Stimulated activated naive B cell treated with anti-CD40 and anti-IgM and Interleukin-4, amounts not matched to agents 10 μg/mL and 1 μg/mL and 100 μg/mL, for 72 hours (primary cell): ENCODE measurements at places on chromosomes 6 and 20.

- DNase-seq: no peak
These were observed 116.2 kb downstream of the TNFAIP3 start for GRCh38 chr6:137983269-137983668.

GRCh38 chr6:39347906-39348585, 25.5 kb upstream of the KCNK16 start:
- peak; percentile 41 for DNase-seq

GRCh38 chr6:25332655-25333071, 53.5 kb downstream of the CARMIL1 start:
- DNase-seq: no peak

- DNase-seq: no peak
These were observed 55.4 kb upstream of the GATA5 start for GRCh38 chr20:62531046-62531838.

DNA sequence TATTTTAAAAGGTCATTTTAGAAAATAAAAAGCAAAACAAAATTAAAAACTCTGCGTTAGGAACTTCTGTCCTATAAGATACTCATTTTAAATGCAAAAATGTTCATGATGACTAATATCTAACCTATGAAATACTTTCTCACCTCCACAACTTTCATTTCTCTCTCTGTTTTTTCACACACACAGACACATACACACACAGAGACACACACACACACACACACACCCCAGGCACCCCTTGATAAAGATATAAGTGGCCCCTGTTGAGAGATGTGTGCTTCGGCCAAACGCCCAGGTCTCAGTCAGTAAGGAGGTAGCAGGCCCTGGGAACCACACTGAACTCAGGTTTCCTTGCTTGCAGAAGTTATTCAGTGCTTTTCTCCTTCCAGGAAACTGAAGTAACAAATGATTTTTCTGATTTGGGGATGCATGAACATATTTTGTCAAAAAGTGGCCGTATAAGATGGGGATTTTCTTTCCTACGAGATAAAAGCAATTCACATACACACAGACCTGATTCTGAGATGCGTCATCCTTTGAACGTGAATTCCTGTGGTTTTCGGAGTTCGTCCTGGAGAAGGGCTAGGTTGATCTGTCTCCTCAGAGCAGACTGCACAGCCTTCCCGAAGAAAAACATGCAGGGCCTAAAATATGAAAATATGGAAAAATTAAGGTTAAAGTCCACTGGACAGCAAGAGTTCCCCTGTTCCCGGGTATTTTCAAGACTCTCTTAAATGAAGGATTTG, 306.8 kb upstream of the FOXQ1 start:
- DNase-seq: no peak
